Activated CD8-positive, alpha-beta memory T cell treated with anti-CD3 and anti-CD28 coated beads for 4 hours (primary cell): ENCODE measurements at places on chromosomes 2 and 18.

GRCh38 chr2:184598316-184599053 is at the start of gene ZNF804A:
ZNF804A (plus strand) TSS chr2:184598529; CDS start chr2:184598960, 431 bp downstream.
- no peak for DNase-seq

DNA sequence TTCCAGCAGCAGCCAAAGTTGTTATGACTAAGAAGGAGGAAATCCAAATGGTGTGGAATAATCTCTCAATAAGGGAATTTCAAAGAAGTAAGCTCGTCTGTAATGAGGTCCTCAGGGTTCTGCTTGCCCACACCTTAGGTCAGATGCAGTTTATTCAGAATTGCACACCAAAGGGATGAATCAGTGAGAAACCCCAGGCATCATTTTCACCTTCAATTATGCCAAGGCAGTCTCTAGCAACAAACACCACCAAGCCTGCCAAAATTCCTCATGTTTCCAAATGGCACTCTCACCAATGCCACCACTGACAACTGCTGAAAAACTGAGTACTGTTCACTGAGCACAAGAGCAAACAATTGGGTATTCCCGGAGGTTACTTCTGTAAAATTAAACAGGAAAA is 43.6 kb downstream of the KCNG3 start:
- no peak for DNase-seq

GRCh38 chr2:53450923-53451322 is 316.7 kb upstream of the CHAC2 start:
- DNase-seq, result no peak

DNA sequence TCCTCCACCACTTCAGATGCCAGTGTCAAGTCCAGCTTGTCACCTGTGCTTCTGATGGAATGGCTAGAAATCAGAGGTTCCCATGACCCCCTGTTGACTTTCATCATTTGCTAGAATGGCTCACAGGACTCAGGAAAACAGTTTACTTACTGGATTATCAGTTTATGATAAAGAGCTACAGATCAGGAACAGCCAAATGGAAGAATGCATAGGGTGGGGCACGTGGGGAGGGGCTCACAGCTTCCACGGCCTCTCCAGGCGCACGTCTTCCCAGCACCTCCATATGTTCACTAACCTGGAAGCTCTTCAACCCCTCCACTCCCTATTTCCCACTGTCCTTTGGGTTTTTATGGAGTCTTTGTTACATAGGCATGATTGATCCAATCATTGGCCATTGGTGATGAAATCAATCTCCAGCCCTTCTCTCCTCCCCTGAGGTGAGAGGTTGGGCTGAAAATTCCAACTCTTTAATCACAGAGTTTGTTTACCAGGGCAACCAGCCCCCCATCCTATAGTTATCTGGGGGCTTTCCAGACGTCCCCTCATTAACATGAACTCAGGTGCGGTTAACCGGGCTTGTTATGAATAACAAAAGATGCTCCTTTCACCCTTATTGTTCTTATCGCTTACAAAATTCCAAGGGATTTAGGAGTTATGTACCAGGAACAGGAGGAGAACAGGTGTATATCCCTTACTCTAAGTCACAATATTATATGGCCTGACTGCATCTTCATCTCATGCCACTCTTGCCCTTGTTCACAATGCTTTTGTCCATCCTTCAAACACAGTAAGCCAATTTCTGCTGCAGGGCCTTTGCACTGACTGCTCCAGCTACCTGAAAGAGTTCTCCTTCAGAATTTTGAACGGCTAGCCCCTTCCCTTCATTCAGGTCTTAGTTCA is 35.2 kb downstream of the ANXA4 start:
- no peak for DNase-seq

GRCh38 chr18:75582406-75582821 is 154.9 kb upstream of the SMIM21 start:
- no peak for DNase-seq

DNA sequence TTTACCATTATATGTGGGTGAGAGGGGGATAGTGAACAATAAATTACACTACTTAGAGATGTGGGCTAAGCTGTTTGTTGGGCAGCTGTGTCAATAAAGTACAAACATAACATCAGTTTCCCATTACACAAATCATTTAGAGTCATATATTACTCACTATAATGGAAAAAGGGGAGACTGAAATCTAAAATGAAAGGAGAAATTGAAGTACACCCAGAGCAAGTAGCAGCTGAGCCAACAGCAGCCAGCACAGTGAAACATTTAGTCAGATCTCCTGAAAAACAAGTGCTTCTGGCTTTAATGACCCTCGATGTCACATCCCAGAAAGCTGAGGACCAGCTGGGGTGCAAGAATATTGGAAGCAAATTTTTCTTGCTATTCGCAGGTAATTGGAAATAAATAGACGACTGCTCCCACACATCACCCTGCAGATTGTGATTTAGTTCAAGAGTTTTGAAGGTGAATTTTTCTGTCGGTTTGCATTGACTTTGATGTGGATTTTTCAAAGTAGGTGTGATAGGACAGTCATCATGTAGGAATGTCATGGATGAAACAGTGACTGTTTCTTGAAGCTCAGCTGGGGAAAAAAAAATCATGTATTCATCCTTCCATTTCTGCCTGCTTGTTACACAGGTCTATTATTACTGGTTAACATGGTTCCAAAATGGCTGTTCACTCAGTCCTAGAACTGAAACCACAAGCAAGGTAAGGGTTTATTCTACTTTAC is 1607.3 kb upstream of the CELF4 start:
- no peak for DNase-seq

- DNase-seq, result no peak
Observed at GRCh38 chr2:105839793-105840192, 95.1 kb downstream of the NCK2 start.

- no peak for DNase-seq
Observed at GRCh38 chr2:11280713-11281112, 63.7 kb downstream of the ROCK2 start.

DNA sequence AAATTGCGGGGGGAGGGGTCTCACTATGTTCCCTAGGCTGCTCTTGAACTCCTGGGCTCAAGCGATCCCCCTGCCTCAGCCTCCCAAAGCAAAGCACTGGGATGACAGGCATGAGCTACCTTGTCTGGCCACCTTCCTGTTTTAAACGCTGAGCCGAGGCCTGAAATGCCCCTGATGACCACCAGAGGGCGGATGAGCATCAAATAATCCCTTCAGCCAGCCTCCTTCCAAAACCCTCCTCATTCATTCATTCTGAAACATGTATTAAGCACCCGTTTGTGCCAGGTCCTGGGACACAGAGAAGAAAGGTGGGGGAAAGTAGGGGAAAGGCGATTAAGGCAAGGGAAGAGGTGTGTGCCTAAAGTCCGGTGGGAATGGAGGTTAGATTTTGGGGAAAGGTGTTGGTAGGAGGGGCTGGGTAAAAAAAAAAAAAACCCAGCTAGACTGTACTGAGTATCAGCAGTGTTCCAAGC is 30.7 kb upstream of the PTMA start:
- peak; percentile 70 for DNase-seq

GRCh38 chr2:167332358-167332757 is 444.1 kb downstream of the XIRP2 start:
- DNase-seq, result no peak

- no peak for DNase-seq
Observed at GRCh38 chr2:188238386-188238785, 53.3 kb upstream of the GULP1 start.

- no peak for DNase-seq
Observed at GRCh38 chr2:195810340-195811098, 153.5 kb downstream of the SLC39A10 start.

- no peak for DNase-seq
Observed at GRCh38 chr18:1011349-1011748, 106.7 kb downstream of the ADCYAP1 start.

DNA sequence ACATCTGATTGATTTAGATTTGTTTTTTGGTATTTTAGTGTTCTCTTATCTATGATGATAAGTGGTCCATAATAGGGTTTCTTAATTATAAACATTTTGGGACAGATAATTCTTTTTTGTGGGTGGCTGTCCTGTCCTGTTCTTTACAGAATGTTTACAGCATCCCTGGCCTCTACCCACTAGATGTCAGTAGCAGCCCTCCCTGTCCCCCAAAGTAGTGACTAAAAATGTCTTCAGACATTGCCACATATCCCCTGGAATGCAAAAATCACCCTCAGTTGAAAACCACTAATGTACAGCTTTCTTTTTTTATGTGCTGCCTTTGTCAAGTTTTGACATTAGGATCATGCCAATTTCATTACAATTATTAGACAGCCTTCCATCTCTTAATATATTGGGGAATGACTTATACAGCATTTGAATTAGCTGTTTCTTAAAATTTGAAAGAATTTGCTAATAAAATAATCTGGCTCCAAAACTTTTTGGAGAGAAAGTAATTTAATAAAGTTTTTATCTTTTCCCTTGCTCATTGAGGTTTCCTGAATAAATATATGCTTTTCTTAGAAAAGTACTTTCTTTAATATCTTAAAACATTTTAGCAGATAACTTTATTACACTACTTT is 19.5 kb downstream of the WIPF1 start:
- DNase-seq, result peak; percentile 35

- peak; percentile 34 for DNase-seq
Observed at GRCh38 chr18:63131106-63131958, 188.2 kb downstream of the BCL2 start.

GRCh38 chr2:30310955-30311354 is 79.6 kb downstream of the LBH start:
- DNase-seq, result no peak

DNA sequence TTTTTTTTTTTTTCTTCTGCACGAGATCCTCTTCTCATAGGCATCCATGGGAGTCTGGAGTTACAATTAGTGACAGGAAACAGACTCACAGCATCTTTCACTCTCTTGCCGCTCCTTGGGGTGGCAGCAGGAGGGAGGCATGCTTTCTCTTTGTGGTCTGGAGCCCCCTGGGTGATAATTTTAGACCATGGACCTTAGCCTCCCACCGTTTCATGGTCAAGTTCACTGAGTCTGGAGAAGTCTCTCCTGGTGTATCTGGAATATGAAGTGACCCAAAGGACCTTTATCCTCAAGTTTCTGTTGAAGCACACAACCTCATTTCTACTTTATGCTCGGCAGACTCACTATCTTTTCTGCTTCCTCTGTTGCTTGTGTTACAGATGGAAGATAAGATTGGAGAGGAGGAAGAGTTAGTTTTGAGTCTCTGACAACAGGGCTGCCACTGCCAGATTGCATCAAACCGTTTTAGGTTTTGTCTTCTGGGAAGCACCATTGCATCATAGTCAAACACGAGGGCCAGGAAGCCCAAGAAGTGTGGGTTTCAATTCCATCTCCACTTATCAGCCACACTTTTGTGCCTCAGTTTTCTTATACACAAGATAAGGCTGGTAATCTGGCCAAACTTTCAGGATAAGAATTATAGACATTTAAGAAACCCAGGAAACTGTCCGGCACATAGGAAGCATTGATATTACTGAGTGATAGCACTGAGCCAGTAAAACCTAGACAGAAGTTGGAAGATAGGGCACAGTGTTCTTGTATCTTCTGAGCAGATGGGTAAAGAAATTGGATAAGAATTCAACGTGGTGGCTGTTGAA is 62.3 kb downstream of the ADCYAP1 start:
- DNase-seq, result no peak

GRCh38 chr2:217870528-217871011 is 132.2 kb downstream of the TNS1 start:
- DNase-seq, result no peak

DNA sequence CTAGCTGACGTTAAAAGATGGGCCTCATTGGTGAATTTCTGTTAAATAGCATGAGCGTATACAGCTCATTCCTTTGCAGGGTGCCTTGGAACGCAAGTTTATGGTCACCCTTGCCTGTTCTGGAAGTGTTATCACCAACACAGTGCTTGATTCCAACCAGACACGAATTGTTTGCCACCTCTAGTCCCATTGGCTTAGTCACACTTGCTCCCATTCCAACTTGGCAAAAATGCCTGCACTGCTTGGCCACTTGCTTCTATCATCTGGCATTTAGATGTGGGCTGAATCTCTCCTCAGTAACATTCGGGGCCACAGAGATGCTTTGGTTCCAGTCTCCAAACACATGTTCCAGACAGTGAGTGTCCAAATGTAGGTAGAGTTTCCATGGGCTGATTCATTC is 27.5 kb upstream of the ACVR1 start:
- DNase-seq, result no peak

DNA sequence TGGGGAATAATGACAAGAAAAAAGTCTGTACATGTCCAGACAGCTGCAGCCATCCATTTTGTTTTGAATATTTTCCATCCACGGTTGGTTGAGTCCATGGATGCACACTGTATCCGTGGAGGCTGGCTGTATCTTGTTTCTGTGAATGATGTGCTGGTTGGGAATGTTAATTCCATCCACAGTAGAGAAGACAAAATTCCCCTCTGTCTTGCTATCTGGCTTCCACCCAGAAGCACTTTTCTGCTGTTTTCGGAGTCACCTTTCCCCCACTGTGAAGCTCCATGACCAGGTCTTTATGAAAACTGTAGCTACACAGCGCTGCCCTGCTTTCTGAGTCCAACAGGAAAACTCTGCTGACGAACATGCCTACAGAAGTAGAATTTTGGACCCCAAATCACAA is 122.3 kb downstream of the HRH4 start:
- no peak for DNase-seq

- no peak for DNase-seq
Observed at GRCh38 chr18:26756556-26756955, 109.0 kb downstream of the AQP4 start.

- DNase-seq, result no peak
Observed at GRCh38 chr2:168552450-168552856, 96.4 kb downstream of the CERS6 start.

DNA sequence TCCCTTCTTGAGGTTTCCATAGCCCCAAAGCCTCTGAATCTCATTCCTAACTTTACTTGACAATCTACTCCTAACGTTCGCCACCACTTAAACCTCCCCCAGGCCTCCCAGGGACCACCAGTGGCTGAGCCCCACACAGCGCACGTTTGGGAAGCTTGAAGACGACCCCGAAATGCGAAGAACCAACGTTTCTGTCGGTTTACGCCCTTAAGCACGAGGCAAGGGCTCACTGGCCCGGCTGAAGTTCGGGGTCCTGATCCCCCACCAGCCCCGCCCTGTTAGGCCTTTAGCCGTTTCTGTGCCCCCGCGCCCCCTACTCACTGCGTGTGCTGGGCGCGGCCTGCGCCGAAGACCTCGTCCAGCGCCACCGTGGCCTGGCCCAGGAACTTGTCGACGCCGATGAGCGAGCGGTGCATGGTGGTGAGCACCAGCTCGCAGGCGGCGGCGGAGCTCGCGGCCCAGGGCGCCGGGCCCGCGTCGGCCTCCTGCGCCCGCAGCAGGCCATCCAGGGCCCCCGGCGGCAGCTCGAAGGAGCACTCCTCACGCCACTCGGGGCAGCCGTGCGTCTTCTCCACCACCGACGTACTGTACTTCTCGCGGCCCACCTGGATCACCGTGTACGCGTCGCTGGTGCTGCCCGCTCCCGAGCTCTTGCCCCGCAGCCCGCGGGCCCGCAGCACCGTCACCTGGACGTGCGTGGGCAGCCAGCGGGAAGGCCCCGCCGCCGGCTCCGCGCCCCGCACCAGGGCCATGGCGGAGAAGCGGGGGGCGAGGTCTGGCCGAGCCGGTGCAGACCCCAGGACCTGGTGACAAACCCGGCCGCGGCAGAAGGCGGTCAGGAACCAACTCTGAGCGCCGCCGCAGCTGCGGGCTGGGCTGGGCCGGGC is 479 bp downstream of the RAB11FIP5 start:
- no peak for DNase-seq

GRCh38 chr2:235827585-235827992 is 333.7 kb downstream of the AGAP1 start:
- no peak for DNase-seq
